ENCODE measurements at places on chromosomes 5 and 9.
A peak's percentile ranks its signal among the peaks of the same experiment; 100 is the strongest.

GRCh38 chr5:52339285-52339684 lies 448.4 kb upstream of the ITGA1 start:
- DNase-seq, result no peak

DNA sequence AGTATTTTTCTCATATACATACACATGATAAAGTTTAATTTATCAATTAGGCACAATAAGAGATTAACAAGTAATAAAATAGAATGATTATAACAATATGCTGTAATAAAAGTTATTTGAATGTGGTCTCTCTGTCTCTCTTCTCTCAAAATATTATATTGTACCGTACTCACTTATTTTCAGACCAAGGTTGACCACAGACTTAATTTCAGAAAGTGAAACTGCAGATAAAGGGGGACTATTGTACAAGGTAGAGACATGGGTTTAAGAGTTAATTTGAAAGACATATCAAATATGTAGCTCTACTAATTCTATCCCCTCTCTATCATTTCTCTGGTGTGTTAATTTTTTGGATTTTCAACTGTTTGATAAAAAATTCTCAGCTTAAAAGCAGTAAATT lies 20.0 kb upstream of the C9 start:
- DNase-seq, result no peak

DNA sequence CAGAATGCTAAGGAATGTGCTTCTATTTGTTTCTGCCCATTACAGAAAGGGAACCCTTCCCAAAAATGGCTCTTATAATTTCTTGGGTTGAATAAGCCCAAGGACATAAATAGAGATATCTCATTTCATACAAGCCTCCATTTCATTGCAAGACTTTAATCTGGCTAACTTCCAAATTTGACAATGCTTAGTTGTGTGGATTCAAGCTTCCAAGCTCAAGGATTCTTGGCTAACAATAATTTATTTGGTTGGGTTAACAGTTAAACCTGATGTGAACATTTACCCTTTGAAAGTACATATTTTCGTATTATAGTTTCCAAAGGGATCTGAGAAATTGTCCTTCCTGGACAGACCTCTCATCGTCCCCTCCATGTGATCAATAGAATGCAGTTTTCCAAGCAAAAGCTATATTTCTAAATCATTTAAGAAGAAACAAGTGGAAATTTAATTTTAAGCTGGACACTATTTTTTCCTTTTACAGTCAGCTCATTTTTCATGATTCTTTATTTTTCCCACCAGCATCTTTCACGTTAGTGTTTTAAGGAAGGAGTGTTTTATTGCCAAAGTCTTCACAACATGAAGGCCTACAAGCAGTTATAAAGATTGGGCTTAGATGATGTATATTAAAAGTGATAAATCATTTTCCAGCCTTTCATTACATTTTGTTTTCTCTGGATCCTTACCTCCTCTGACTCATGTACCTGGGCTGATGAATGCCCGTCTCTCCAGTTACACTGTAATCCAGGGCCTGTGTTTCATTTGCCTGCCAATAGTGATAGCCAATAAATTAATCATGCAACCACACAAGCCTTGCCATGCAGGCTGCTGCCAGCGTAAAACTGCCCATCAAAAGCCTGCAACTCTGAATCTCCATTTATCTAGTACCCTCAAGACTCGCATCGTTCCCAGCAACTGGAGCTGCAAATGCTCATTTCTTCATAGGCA lies 176.7 kb downstream of the NTRK2 start:
- DNase-seq, result no peak

- no peak for DNase-seq
These were observed 127.7 kb upstream of the ANKRD55 start for GRCh38 chr5:56360816-56361215.

DNA sequence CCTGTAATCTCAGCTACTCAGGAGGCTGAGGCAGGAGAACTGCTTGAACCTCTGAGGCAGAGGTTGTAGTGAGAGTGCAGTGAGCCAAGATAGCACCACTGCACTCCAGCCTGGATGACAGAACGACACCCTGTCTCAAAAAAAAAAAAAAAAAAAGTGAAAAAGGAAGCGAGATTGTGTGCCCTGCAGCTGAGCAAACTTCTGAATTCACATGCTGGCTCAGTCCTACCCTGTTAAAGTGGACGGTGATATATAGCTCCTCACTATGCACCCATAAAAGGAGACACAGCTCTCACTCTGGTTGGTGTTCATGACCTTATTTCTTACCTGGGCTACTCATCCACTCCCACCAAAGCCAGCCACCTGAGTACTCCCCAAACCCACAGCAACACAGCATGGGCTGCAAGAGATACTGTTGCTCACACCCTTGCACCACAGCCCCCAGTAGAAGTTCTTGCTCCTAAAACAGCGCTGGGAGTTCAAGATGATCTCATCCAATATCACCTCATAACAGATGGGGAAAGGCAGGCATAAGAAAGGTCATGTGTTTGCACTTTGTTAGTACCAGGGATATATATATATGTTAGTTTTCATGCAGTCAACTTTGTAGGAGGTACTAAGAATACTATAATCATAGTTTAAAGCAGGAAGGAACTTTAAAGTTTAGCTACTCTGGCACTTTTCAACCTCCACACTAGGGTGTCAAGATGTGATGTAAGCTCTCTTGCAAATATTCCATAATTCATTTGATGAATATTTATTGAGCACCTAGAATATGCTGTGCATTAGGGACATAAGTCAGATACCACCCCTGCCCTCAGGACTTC lies 4.0 kb downstream of the TTLL11 start:
- DNase-seq, result no peak

DNA sequence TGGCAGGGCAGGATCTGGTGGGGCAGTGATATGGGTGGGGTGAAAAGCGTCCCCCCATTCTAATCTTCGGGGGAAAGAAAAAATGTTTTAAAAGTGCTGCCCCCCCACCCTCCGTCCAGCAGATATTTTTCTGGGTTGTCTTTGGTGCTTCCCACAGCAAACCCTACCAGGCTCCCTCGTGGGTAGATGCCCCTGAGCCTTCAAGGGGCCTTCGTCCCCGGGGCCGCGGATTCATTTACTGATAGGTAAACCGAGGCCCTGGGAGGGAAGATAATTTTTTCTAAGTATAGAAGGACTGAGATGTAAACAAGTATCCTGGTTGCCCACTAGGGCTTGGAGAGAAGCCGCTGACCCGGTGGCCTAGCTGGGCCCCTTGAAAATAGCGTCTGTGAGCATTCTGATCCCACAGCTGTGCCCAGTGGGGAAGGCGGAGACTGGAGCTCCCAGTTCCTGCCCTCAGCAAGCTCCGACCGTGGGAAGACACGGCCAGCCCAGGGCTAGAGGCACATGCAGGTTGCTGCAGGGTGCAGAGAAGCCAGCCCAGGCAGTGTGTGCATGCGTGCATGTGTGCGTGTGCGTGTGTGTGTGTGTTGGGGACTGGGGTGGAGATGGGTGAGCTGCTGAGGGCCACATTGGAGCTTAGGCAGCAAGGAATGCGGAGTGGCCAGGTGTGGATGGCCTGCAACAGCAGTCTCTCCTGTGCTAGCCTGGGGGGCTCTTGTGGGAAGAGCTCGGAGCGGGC lies 6.0 kb upstream of the RXRA start:
- DNase-seq, result no peak

GRCh38 chr5:59744531-59744992 lies 149.0 kb downstream of the PDE4D start:
- peak; percentile 76 for DNase-seq

- no peak for DNase-seq
These were observed 70.6 kb downstream of the IQGAP2 start for GRCh38 chr5:76473661-76474060.

DNA sequence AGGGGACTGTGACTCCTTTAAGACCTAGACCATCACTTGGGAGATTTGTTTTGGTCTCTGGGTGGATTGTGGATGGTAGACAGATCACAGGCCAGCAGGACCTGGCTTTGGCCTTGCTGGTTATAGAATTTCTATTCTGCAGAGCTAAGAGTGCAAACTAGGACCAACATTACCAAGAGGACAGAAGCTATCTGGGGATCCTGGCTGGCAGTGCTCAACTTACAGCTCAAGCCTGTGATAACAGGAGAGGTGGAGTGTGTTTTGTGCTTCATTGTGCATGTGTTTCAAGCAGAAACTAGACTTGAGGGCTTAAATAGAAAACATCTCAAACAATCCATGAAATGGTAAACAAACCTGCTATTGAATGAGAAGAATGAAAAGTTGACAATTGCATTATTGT lies 106.7 kb downstream of the ZNF462 start:
- peak; percentile 19 for DNase-seq

DNA sequence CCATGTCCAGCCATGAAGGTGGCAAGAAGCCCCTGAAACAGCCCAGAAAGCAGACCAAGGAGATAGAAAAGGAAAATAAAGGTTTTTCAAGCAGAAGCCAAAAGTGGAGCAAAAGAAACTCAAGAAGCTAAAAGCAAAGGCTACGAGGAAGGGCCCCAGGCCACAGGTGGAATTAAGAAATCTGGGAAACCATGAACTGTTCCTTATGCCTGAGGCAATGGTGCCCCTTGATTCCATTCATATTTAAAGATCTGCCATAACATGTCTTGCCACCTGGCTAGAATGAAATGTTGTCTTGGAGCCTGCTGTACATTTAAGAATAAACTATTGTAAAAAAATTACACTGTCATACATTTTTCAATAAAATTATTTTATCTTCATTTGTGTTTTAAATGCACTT lies 59.5 kb upstream of the TARS1 start:
- no peak for DNase-seq

All from foreskin melanocyte (primary cell).